ENCODE measurements at places on chromosomes 12 and 14. TPM values are rescaled to one million over a fixed set of nuclear protein-coding genes. Genes with fewer than 3 reads are reported as not detected.

SAMD4A gene
- 0.56 TPM for total RNA-seq

TPPP2 gene
- total RNA-seq = not detected

L2HGDH gene
- total RNA-seq = 6.7 TPM

TMEM233 gene
- total RNA-seq = not detected

PTPRQ gene
- total RNA-seq = not detected

IAPP gene
- total RNA-seq = not detected

CLEC1A gene
- total RNA-seq = not detected

CNTN1 gene
- 81.4 TPM for total RNA-seq

DNA sequence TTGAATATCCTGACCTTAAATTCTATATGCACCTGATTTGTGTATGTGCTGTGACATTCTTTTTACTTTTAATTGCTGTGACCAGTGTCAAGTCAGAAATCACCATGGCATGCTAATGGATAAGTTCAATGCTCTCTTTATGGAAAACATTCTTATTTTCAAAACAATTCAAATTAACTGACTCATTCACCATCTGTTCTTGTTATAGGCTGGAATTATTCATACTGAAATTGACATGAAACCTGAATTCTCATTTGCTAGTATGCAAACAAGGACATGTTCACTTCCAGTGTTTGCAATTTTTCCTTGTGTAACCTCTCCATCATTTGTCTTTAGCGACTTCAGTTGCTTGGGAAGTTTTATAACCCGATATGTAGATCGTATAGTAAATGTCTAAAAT lies at the start of gene TAS2R30:
TSS of gene TAS2R30 (minus strand) at position 340 of the 400 bp plus-strand sequence. CDS start 400 bp downstream, outside the sequence.
- DNase-seq = no peak

GRCh38 chr14:23364164-23365035 lies 572 bp downstream of the EFS start:
- DNase-seq = peak; percentile 77

DNA sequence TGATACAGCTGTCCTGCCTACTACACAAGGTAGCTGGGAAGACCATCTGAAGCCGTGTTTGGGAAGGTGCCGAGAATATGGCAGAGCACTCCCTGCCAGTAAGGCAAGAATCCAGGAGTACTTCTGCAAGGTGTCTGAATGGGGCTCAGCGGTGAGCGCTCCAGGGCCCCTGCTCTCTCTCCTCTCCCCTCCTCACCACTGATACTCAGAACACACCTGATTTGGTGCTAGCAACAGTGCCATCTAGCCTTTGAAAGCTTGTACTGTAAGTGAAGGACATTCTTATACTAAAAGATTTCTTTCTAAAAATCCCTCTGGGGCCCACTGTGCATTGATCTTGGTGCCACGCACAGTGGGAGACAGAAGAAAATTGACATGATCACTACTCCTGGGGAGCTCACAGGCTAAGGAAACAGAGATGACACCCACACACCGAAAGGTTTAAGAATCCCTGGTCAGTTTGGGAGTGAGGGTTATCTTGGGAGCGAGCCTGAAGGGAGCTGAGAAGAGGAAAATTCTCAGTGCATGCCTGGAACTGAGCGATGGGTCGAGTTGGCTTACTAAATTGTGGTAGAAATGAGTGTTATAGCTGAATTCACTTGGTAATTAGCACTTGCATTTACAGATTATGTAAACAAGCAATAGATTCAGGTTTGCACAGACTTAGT lies 216.9 kb downstream of the NTF3 start:
- no peak for DNase-seq

DNA sequence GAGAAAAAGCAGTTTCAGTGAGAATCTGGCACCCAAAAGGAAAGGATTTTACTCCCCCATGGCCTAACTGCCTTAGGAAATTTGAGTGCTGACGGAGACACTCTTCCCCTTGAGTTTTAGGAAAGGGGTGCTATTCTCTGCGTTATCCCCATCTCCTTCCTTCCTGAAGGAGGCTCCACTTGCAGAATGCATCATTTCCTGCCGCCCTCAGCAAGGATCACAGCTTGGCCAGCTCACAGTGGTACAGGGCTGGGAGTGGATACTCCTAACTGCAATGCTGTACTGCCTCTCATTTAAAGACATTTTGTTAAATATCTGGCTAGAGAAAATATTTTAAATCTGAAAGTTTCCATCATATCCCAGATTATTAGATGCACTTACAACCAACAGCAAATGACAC lies 33.0 kb downstream of the RDH12 start:
- DNase-seq = no peak

DNA sequence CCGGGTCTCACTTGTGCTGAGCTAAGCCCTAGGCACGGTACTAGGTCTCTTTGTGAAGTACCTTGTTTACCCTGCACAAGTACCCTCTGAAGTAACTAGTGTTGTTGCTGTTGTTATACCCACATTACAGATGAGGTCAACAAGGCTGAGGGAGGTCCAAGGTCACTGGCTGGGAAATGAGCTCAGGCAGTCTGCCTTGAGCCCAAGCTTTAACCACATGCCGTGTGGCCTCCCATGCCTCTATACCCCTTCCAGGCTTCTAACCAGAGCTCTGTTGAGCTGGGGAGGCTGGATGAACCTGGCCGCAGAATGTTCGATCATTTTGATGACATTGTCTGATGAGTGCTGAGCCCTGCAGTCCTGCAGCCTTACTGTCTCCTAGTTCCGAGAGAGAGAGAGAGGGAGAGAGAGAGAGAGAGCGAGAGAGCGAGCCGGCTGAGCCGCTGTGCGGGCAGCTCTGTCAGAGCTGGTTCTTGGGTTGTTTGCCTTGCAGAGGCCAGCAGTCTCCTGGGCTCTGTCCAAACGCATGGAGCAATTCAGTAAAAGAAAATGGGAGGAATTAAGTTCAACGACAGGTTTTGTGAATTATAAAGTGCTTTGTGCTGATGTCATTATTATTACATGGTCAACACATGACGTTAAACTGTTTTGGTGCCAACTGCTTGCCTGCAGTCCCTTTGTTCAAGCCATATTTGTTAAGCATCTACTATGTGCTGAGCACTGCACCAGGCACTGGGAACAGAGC lies 13.1 kb downstream of the JDP2 start:
- no peak for DNase-seq

- DNase-seq = no peak
Measured at GRCh38 chr14:72600551-72601330, 293.2 kb downstream of the DPF3 start.

DNA sequence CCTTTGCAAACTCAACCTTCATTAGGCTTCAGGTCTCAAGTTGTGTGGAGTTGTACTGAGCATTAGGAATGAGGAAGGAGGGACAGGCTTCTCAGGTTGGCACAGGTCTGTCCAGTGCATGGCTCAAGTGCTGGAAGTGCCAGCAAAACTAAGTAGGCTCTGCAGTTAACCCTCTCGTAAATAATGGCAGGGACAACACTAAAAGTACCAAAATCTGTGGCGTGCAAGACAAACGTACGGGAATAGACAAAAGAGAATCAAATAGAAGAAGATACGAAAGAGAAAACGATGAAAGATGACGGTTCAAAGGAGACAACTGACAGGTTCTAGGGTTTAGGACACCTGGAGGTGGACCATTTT lies 612 bp downstream of the TRAPPC6B start:
- DNase-seq = no peak

DNA sequence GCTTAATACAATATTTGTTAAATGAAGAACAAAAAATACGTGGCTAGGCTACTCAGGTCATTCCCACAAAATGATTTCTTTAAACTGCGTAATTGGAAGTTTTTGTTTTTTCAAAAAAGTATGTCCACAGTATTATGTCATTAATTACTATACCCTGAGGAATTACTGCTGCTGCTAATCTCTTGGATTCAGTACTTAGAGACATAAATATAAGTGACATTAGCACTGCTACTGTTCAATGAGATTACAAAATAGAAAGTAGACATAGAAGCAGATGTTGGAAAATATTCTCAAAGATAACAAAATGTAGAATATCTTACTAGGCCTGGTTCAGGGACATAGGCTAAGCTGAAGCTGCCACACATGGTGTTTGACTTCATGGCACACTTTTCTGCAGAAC lies 36.3 kb downstream of the HMGA2 start:
- no peak for DNase-seq

Measured in glutamatergic neuron (in vitro differentiated cells).